Activated CD8-positive, alpha-beta memory T cell treated with anti-CD3 and anti-CD28 coated beads for 1 hour (primary cell): ENCODE measurements at places on chromosomes 3 and 15.

- no peak for DNase-seq
Measured at GRCh38 chr3:133937061-133937686, 41.5 kb upstream of the RAB6B start.

- DNase-seq: no peak
Measured at GRCh38 chr15:87645723-87646122, 610.8 kb downstream of the NTRK3 start.

GRCh38 chr3:41131224-41131623, 68.1 kb upstream of the CTNNB1 start:
- no peak for DNase-seq

DNA sequence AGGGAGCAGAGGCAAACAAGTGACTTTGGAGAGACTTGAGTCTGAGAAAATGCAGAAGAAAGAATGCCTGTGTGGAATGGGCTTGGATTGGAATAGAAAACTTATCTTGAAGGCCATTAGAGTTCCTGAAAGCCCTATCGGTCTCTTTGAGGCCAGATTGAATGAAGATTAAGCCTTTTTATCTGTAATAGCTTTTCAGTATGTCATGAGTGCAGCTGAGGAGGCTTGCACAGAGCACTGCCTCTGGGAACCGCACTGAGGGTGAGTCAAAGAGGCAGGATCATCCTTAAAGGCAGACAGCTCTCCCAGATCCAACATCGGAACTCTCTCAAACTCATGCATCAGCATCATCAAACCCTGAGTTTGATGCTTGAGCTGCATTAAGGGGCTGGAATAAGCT, 515.2 kb downstream of the NTRK3 start:
- DNase-seq: no peak

DNA sequence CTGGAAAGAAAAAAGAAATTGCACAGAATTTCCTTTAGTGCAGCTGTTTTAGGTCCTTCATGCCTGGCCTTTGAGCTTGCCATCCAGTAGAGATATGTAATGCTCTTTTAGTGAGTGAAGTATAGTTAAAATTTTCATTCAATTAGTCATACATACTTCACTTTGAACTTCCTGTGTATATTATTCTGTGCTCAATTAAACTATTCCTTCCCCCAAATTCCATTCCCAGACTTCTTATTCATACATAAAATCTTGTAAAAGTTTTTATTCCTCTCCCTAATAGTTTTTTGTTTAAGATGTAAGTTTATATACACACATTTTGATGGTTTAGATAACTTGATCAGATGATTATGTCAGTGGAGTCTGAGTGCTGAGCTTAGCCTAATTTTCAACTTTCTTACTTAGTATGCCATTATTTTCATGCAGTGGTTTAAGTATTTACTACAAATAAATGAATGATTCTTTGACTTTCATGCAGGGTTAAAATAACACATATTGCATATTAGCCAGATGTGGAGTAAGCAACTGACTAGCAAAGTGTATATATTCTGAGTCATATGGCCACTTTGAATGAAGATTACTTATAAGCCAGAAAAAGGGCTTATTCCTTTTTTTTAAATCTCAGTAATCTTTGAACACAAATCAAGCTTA, 42.5 kb upstream of the ABHD10 start:
- DNase-seq: no peak

DNA sequence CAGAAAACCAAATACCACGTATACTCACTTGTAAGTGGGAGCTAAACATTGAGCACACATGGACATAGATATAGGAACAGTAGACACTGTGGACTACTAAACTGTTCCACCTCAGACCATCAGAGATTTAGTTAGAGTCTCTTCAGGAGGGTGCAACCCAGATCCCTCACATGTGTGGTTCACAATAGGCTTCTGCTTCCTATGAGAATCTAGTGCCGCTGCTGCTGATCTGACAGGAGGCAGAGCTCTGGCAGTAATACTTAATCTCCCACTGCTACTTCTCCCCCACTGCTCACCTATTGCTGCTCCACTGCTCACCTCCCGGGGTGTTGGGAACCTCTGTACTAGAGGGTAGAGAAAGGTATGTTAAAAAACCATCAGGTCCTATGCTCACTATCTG, 533.3 kb downstream of the NSUN3 start:
- DNase-seq: no peak

- no peak for DNase-seq
Measured at GRCh38 chr3:136624371-136624770, 127.8 kb downstream of the STAG1 start.

DNA sequence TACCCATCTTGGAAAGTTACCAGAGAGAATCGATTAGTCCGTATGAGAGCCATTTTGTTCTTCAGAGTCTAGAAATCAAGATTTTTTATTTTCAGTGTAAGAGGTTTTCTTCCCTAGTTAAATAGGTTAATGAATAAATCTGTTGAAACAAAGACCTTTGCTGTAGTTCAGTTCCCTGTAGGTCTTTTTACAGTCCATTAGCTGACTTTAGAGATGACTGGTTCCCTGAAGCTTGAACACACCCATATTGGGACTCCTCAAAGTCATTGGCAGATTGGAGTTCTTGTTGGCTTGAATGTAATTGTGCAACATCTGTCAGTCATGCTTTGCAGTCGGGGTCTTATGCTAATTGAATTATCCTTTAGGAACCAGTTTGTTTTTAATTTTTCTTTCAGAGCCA, 45.3 kb downstream of the SEMA6D start:
- no peak for DNase-seq

GRCh38 chr15:41051139-41051538, 64.9 kb downstream of the INO80 start:
- DNase-seq: no peak

DNA sequence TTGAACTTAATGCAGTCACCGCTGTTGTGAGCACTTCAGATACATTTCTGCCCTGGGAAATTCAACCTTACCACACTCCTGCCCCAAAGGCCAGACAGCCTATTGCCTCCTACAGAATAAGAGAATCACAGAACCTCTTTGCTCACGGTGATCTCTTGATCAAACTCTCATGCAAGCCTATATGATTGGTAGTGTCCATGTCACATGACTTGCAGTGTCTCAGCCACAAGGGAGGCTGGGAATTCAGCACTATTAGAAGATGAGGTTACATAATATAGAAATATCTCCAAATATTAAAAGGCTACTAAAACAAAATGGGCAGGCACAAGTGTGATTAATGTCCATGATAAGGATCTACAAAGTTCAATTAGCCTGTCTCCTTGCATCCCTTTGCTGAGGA, 3.8 kb upstream of the PCOLCE2 start:
- no peak for DNase-seq

GRCh38 chr3:105799286-105799685, 69.5 kb downstream of the CBLB start:
- no peak for DNase-seq

- DNase-seq: no peak
Measured at GRCh38 chr3:69282181-69282580, 103.7 kb downstream of the FRMD4B start.

- no peak for DNase-seq
Measured at GRCh38 chr3:87575550-87575949, 299.2 kb upstream of the POU1F1 start.

GRCh38 chr15:42604894-42605744, 29.7 kb downstream of the STARD9 start:
- no peak for DNase-seq

- no peak for DNase-seq
Measured at GRCh38 chr3:159971311-159971710, 17.3 kb upstream of the IL12A start.

- DNase-seq: no peak
Measured at GRCh38 chr15:71239592-71240364, 124.5 kb downstream of the THSD4 start.

DNA sequence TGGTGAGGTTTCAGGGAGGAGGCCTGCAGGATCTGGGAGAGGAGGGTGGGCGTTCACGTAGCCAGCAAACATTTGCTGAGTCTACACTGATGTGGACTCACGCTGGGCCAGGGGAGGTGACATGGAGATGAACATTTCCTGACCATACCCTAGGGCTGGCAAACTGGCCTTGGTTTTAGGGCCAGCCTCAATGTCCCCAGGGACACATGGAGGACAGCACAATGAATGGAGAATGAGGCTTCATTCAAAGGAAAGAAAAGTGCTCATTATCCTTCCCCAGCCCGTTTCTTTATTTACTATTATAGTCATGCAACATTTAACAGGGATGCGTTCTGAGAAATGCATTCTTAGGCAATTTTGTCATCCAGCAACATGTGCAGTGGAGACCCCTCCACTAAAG, 26.8 kb downstream of the ACAN start:
- no peak for DNase-seq

GRCh38 chr15:79944622-79945021, 26.4 kb downstream of the BCL2A1 start:
- no peak for DNase-seq

- no peak for DNase-seq
Measured at GRCh38 chr15:88652456-88653199, 13.8 kb downstream of the ISG20 start.
